ENCODE measurements at places on chromosomes 5 and 9.
A peak's percentile ranks its signal among the peaks of the same experiment; 100 is the strongest.

GRCh38 chr5:142872217-142872616 lies 102.0 kb downstream of the ARHGAP26 start:
- DNase-seq: no peak

- no peak for DNase-seq
Observed at GRCh38 chr9:683509-684021, 157.9 kb upstream of the DMRT1 start.

DNA sequence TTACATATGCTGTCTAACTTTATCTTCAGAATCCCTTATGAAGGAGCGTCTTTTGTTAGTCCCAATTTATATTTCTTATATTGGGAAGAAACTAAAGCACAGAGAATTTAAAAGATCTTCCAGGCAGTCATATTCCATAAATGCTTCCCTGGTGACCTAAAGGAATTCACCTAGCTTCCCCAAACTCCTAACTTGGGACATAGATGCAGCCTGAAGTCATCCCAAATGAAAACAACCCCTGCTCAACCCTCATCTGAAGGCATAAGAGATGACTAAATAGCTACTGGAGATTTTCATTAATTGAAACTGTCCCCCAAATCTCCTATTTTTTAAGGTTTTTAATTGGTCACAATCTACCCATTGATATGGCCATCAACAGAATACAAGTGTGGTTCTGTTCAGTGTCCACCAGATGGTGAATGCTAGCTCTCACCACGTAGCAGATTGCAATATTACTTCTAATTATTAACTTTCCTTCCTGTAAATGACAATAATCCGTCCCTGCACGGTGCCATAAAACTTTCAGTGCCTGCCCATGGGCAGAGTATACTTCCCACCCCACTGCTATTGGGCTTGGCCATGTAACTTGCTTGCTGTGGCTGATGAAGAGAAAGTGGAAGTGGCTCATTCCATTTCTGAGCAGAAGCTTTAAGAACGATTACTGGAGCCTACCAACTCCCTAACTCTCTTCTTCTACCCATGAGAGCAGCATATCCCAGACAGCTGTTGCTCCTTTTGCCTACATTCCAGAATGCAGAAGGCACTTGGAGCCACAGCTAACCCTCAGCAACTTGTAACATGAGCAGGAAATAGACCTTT lies 18.7 kb downstream of the PRUNE2 start:
- no peak for DNase-seq

DNA sequence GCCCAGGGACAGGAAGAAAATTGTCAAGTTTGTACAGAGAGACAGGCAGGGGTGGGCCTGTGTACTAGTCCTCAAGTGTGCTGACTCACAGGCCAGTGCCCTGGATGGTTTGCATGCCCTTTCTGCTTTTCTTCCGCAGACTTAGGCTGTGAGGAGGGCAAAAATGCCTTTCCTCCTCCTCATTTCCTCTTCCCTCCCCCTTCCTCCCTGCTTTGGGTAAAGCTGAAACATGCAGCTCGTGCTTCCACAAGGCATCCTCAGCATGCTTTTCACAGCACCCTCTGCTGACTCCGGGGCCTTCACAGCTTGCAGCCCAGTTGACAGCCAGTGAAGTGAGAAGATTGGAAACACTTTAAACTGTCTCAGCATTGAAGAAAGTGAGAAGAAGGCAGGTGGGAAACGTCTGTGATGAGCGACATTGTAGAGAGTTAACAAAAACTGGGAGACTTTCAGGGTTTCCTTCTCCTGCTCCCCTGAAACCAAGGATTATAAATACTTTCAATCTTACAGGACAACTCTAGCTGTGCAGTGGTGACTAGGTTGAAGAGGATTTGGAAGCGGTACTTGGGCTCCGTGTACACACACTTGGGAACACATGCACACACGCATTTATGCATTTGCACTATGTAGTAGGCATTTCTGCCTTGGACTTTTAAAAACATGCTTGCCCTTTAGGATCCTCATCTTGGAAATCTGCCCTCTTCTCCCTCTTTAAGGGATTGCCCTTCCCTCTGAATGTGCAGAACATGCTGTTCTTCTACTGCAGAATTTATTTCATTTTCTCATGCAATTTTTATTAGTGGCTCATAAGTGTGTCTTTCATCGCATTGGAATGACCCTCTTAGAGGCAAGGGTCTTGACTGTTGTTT lies 138.8 kb downstream of the GRIA1 start:
- no peak for DNase-seq

DNA sequence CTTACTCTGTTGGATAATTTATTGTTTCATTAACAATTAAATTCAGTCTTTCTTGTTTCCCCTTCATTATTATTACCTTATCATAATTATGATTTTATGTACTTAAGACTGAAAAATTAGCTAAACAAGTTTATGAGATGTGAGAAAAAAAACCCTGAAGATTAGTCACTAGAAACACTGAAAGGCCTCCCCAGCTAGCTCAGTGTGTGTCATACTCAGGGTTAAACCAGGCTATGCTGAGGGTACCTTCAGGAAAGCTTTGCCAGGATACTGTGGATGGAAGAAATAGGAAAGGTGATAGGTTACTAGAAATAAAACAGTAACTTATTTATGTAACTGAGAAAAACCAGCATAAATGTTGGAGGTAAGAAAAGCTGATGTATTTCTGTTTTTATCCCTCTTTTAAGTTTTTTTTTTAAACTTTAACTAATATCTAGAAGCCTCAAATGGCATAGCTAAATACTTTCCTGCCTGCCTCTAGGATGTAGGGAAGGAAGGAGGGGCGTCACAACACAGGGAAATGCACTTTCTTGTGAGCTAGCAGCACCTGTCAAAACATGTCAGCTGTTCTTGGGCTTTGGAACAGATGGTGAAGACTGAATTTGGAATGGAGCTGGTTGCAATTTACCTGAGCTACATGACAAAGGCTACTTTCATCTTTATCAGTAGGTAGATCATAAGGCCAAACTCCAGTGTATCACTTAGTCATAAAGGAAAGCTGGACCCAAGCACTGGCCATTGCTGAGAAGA lies 24.2 kb downstream of the NMRK1 start:
- no peak for DNase-seq

DNA sequence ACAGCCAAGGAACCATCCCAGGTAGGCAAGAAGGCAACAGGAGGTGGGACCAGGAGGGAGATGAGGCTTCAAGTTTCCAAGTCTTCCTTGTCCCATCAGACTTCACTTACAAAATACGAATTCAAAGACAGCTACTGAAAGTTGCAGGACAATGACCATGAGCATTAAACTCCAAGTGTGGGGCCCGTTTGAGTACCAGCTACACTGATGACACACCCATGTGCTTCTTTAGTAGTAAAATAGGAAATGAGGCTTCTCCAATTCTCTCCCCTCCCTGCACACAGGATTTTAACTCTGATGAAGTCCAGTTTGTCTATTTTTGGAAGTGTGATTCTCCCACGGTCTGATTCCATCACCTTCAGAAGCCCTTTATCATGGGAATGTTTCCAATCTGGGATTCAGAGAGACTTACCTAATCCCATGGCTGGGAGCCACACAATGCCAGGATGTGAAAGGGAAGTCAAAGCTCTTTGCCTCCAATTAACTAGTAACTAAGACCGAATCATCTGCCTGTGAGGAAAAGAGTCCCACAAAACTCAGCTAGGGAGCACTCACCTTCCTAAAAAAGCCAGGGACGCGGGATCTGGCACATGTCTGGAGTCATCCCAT lies 222.8 kb upstream of the MSX2 start:
- DNase-seq: no peak

DNA sequence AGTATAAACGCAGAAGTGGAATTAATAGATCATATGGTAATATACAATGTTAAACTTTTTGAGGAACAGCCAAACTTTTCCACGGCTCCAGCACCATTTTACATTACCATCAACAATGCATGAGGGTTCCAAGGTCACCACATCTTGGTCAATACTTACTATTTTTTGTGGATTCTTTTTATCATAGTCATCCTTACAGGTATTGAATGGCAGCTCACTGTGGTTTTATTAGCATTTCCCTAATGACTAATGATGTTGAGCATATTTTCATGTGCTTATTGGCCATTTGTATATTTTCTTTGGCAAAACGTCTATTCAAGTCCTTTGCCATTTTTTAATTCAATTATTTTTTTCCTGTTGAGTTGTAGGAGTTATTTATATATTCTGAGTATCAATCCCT lies 14.1 kb upstream of the RAPGEF6 start:
- no peak for DNase-seq

GRCh38 chr5:122877518-122877917 lies 32.1 kb downstream of the SNX24 start:
- DNase-seq: no peak

- DNase-seq: no peak
Observed at GRCh38 chr9:125854553-125855275, 107.5 kb downstream of the PBX3 start.

DNA sequence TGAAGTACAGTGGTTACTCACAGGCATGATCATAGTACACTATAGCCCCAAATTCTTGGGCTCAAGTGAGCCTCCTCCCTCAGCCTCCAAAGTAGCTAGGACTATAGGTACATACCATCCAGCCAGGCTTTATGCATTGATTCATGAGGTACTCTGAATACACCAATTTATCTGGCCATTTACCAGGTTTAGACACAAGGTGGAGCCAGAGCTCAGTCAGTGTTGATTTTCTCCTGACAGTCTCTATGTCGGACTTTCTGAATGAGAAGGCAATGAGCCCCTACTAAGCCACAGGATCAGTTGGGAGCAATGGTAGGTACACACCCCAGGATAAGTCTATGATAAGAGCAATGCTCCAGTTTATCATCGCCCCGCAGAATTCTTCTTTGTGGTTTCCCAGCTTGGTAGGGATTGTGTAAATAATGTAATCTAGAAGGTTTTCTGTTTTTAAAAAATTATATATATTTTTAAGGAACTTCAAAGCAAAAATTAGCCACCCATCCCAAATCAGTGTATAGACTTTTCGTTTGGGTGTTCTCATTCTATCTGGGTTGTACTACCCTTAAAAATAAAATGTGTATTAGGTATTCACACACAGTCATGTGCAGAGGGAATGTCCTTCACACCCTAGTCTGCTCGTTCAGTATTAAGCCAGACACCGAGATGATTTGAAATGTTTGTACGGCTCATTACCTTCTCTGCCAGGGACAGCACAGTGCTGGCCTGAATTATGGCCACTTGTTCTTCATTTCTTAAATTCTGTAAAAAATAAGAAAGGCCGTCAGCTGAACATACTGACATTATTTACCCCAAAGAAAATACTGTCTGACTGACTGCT lies 118.4 kb upstream of the DPYSL3 start:
- DNase-seq: peak; percentile 1

- DNase-seq: no peak
Observed at GRCh38 chr5:71882826-71883741, 164.0 kb downstream of the CARTPT start.

- no peak for DNase-seq
Observed at GRCh38 chr5:124260921-124261515, 485.4 kb downstream of the ZNF608 start.

GRCh38 chr9:90854637-90855175 lies 53.1 kb downstream of the SYK start:
- DNase-seq: no peak

DNA sequence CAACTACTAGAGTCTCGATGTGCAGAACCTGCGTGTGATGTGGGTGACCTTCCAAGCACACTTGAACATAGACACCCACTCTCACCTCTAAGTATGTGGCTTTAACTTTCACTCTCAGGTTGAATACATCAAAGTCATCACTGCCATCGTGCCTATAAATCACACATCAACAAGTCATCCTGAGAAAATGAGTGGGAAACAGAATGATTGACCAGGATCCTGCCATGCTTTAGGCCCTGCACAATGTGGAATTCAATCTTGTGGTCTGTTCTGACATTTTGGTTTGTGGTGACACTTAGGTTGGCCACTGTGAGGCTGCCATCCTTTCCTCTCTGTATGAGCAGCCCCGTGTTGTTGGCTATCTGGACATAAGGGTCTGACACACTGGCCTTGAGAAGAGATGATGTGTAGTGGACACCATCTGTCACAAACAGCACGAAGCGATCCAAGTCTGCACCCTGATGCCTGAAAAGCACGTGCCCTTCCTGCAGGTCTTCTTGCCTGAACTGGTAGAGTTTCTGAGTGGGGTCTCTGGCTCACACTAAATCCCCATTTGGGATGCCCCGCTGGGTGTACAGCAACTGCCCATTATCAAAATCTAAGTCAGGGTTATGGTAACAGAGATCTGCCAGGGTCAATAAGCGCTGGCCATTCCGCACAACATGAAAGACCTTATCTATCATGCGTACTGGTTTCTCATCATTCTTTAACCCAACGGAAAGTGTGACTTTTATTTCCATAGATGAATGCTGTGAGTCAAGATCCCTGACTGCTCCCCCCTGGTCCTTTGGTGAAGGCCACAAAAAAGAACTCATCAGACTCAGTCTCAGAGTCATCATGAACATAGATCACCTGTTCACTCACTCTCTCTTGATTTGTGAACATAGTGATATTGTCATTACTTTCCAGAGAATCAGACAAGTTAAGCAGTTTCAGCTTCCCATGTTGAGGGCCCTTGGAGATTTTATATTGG lies 116.6 kb downstream of the ESM1 start:
- no peak for DNase-seq

All from NCI-H1417 treated with DMSO at 0.1 percent for 48 hours (cell line).